Breast epithelium (tissue), 4 donors: ENCODE measurements at places on chromosomes 1 and 21.
A peak's percentile ranks its signal among the peaks of the same experiment; 100 is the strongest.

- no peaks in the 10 kb centered on the region for H3K27me3 ChIP-seq
- no peak overlapping the region for H3K27ac ChIP-seq
- DNase-seq, result no peak
- H3K4me3 ChIP-seq, result no peak overlapping the region
- no peaks in the 10 kb centered on the region for H3K4me1 ChIP-seq
Observed at GRCh38 chr1:86201311-86201710, 44.7 kb upstream of the COL24A1 start.

- H3K4me1 ChIP-seq, result no peaks in the 10 kb centered on the region
- peaks cover 3% of the 10 kb centered on the region for H3K36me3 ChIP-seq
- H3K27ac ChIP-seq, result no peak overlapping the region
- no peak overlapping the region for H3K4me3 ChIP-seq
- H3K27me3 ChIP-seq, result no peaks in the 10 kb centered on the region
Observed at GRCh38 chr1:90973897-90974798, 47.7 kb downstream of the ZNF644 start.

DNA sequence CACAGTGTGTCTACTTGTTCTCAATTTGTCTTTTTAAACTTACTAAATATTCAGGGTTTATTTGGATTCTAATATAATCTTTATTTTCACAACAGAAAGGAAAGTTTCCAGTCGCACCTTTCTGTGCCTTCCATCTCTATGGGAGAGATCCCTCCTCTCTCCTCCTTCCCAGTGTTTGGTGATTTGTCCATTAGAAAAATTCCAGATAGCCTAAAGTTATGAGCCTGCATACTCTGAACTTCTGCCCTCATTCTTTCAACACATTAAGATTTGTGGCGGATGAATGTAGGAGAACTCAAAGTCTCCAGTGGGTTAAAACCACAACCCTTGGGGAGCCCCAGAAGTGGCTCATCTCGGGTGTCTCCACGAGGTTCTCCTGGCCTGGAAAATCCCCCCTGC is 3.6 kb downstream of the NHLH2 start:
- DNase-seq, result no peak
- H3K4me1 ChIP-seq, result peaks cover 18% of the 10 kb centered on the region
- no peaks in the 10 kb centered on the region for H3K36me3 ChIP-seq
- H3K27me3 ChIP-seq, result peaks cover 58% of the 10 kb centered on the region

GRCh38 chr1:8355439-8356255 is 37.7 kb downstream of the SLC45A1 start:
- H3K36me3 ChIP-seq, result peaks cover 18% of the 10 kb centered on the region
- no peaks in the 10 kb centered on the region for H3K4me1 ChIP-seq
- no peak for DNase-seq
- H3K4me3 ChIP-seq, result no peak overlapping the region
- H3K27ac ChIP-seq, result peak overlapping the region; percentile 25

GRCh38 chr1:110203021-110203661 is 7.0 kb upstream of the KCNC4 start:
- DNase-seq, result no peak
- H3K27me3 ChIP-seq, result no peaks in the 10 kb centered on the region
- H3K36me3 ChIP-seq, result no peaks in the 10 kb centered on the region
- no peaks in the 10 kb centered on the region for H3K4me1 ChIP-seq
- H3K4me3 ChIP-seq, result no peak overlapping the region
- no peak overlapping the region for H3K27ac ChIP-seq

DNA sequence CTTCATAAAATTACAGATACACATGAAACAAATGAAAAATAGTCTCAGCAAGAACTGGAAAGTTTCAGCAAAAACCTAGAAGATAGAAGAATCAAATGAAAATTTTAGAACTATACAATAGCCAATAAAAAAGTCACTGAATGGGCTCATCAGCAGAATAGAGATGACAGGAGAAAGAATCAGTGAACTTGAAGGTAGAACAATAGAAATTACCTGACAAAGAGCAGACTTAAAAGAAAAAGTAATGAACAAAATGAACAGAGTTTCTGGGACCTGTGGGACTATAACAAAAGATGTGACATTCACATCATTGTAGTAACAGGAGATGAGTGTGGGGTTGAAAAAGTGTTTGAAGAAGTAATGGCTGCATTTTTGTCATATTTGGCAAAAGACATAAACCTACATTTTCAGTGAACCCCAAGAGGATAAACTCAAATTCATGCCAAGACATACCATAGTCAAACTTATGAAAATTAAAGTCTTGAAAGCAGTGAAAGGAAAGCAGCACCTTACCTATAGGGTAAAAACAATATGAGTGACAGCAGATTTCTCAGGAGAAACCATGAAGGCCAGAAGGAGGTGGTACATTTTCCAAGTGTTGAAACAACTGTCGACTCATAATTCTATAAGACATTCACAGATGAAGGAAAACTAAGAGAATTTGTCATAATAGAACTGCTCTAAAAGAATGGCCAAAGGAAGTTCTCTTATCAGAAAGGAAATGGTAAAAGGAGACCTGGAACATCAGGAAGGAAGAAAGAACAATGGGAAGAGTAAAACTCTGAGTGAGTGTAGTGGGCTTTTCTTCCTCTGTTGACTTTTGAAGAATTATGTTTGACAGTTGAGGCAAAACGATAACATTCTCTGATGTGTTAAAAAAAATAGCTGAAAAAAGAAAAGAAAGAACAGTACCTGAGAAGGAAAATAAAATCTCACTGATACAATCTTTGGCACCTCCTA is 23.5 kb downstream of the NTPCR start:
- H3K4me1 ChIP-seq, result no peaks in the 10 kb centered on the region
- H3K4me3 ChIP-seq, result no peak overlapping the region
- no peaks in the 10 kb centered on the region for H3K27me3 ChIP-seq
- H3K36me3 ChIP-seq, result no peaks in the 10 kb centered on the region
- DNase-seq, result no peak

GRCh38 chr1:67574221-67574620 is 110.8 kb upstream of the GADD45A start:
- no peaks in the 10 kb centered on the region for H3K4me1 ChIP-seq
- no peak overlapping the region for H3K27ac ChIP-seq
- no peak overlapping the region for H3K4me3 ChIP-seq
- no peaks in the 10 kb centered on the region for H3K36me3 ChIP-seq
- H3K27me3 ChIP-seq, result no peaks in the 10 kb centered on the region
- no peak for DNase-seq

GRCh38 chr1:89566761-89567174 is 42.1 kb downstream of the LRRC8B start:
- no peak overlapping the region for H3K4me3 ChIP-seq
- no peaks in the 10 kb centered on the region for H3K4me1 ChIP-seq
- no peak for DNase-seq
- no peaks in the 10 kb centered on the region for H3K27me3 ChIP-seq
- no peaks in the 10 kb centered on the region for H3K36me3 ChIP-seq
